ENCODE measurements at places on chromosomes 5 and 9. TPM values are rescaled to one million over a fixed set of nuclear protein-coding genes. Genes with fewer than 3 reads are reported as not detected.

TMEM161B gene
- total RNA-seq, result 9.5 TPM

SHROOM1 gene
- total RNA-seq, result 5.3 TPM

ITGA2 gene
- 107 TPM for total RNA-seq

BRIX1 gene
- 46.8 TPM for total RNA-seq

LARP1 gene
- total RNA-seq, result 72.1 TPM

SPINK7 gene
- total RNA-seq, result not detected

FOXD4L5 gene
- total RNA-seq, result 0.11 TPM

YIPF5 gene
- 134 TPM for total RNA-seq

CTNND2 gene
- not detected for total RNA-seq

SHISAL2B gene
- total RNA-seq, result not detected

HARS1 gene
- 110 TPM for total RNA-seq

DRD1 gene
- total RNA-seq, result not detected

PCDHGB3 gene
- 1.3 TPM for total RNA-seq

AHRR gene
- 5.4 TPM for total RNA-seq

C5orf52 gene
- not detected for total RNA-seq

CCDC192 gene
- not detected for total RNA-seq

GHR gene
- total RNA-seq, result 1.1 TPM

SPINK6 gene
- not detected for total RNA-seq

MEIKIN gene
- not detected for total RNA-seq

COL15A1 gene
- not detected for total RNA-seq

RASEF gene
- total RNA-seq, result 0.07 TPM

FOXD4L6 gene
- total RNA-seq, result 0.07 TPM

STX17 gene
- total RNA-seq, result 12.9 TPM
